Testis (tissue), 5 donors: ENCODE measurements at places on chromosomes 16 and 17.

GRCh38 chr17:4721203-4722135 lies 9.8 kb upstream of the MED11 start:
- DNase-seq: peak; percentile 40

GRCh38 chr17:56367366-56367765 lies 214.1 kb downstream of the ANKFN1 start:
- no peak for DNase-seq

GRCh38 chr16:17529982-17530760 lies 59.4 kb upstream of the XYLT1 start:
- DNase-seq: no peak

- DNase-seq: no peak
These were observed 6.4 kb downstream of the AOC3 start for GRCh38 chr17:42857389-42857788.

GRCh38 chr17:5120036-5120435 lies 4.2 kb downstream of the USP6 start:
- no peak for DNase-seq

GRCh38 chr17:67717192-67717623 lies 528 bp upstream of the NOL11 start:
- no peak for DNase-seq
